ENCODE measurements at places on chromosomes 7 and 10.

DNA sequence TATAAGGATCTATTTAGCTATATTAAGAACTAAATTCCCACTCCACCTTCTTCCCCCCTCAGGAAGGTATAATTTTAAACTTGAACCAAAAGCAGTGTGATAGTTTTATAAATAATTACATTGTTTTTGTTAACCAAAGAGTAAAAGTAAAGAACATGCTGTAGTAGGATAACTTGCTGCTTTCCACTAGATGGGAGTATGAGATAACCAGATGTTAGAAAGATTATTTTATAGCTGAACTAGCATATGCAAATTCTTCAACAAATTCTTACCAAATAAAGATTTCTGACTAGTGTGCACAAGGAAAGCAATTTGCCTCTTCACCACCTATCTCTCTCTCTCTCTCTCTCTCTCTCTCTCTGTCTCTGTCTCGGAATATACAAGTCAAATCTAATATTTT is 31.8 kb downstream of the TES start:
- DNase-seq: no peak

GRCh38 chr7:158710651-158711102 is 6.1 kb upstream of the NCAPG2 start:
- DNase-seq: no peak

DNA sequence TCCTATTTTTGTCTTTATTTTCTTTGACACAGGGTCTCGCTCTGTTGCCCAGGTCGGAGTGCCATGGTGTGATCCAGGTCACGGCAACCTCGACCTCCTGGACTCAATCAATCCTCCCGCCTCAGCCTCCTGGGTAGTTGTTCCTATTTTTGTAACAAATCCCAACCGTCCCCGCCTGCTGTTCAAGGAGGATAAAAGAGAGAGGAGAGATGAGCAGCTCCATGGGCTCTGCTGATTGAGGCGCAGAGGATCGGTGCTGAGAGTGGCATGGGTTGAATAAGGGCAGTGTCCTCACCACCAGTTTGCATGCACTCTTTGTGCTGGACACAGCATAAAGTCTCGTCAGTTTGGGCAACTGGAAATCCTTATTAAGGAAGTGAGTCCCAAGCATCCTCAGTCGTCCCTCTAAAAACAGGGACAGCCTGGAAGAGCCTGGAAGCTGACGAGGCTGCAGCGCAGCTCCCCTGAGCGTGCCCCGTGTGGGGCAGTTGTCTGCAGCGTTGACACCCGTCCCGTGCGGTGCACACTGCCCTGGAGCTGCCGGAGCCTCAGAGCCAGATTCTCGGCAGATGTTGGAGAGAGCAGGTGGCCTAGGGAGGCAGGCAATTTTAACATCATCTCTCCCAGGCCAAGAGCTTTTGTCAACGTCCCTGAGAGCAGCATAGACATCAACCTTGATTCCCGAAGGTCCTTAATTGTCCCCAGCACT is 404.2 kb upstream of the RNF32 start:
- no peak for DNase-seq

- no peak for DNase-seq
Observed at GRCh38 chr10:130561681-130562080, 425.5 kb downstream of the GLRX3 start.

DNA sequence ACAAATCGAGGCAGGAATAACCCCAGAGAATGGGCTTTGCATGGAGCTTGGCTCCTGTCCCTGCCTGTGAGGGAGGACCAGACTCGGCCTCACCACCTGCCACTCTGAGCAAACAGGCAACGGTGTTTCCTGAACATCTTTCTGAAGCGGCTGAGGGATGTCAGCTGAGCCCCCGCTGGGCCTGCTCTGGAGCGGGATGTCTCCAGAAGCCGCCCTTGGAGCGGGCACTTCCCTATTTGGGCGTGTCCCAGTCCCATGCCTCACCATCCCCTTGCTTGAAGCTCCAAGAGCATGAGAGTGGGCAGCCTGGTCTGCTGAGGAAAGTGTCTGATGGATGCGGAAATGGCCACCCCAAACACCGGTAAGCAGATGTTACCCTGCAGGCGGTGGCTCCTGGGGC is 10.2 kb downstream of the ALKBH4 start:
- no peak for DNase-seq

DNA sequence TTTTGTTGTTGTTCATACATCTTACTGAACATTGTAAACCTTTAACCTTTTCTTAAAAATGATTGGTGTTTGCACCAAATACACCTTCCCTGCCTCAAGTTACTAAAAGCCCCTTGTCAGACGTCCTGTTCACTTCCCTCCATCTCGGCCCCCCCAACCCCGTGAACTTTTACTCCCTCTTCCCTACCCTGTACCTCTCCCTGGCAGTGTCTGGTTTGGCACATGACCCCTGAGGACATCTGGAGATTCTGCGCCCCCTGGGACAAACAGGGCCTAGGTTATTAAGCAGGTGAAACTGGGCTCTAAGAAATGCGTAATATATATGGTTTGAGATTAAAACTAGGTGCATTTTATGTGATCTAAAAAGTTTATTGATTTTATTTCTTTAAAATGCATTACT is 1.4 kb downstream of the PPP2R2D start:
- no peak for DNase-seq
